Left kidney (tissue), 8 donors: ENCODE measurements at places on chromosomes 6 and 20.

DNA sequence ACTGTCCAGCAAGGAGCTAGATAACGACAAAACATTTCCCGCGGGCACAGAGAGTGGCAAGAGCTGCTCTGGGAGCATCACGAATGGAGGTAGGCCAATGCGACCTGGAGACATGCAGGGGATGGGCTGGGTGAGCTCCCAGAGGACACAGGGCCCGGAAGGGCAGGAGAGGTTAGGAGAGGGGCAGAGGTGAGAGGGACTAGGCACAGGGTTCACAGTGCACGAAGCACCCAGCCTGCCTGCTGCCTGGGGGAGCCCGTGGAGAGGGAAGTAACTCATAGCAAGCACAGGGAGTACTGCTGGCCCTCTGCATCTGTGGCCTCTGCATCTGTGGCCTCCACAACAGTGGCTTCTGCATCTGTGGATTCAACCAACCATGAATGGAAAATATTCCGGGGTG, 126.5 kb downstream of the HUS1B start:
- DNase-seq = no peak

GRCh38 chr6:166520905-166521834, 65.3 kb downstream of the RAMACL start:
- DNase-seq = no peak

DNA sequence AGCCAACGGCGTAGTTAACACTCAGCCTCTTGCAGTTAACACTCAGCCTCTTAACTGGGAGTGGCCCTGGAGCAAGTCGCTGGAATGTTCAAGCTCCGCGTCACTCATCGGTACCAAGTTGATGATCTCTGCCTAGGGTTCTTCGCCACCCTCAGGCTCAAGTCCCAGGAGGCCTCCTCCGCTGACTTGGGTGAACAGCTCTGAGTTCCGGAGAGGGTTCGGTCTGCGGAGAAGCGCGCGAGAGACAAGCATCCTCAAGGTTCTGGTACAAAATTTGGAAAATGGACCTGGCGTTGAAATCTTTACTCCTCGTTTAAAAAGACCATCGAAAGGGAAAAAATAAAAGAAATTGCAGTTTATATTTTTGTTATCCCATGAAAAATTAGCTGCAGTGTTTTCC, 876 bp upstream of the DSP start:
- no peak for DNase-seq

DNA sequence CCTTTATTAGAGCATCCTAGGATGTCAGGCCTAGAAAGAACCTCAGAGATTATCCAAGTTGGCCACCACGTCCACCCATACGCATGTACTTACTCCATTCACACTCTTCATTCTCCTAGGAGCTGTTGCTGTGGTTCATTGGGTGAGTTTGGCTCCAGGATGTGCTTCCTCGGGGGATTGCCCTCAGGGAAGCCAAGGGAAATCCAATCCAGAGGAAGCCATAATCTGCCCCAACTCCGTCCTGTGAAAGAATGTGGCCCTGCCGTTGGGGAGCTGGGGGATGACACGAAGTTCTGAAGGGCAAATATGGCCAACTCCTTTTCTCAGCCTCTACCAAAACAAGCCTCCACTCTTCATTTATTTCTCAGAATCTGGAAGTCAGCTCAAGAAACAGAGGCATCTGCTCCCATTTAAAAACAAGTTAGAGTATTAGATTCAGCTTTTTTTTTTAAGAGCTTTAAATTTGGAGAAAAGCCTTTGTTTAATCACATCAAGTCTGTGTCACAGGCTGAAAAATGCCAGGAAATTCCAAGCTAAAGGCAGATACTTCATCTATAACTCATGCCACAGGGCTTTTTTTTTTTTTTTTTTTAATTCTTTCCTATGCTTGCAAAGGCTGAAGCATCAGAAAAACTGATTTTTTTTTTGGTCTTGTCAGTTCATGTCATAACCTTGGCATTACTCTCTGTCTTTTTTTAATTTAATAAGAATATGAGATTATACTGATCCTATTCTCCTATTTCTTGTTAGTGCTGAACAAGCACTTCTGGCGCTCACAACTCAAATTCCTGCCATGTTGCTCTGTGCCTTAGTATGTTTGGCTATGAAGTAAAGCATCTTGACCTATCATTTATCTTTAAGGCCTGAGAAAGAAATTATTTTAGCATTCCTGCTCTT, 480.9 kb upstream of the MARCKS start:
- no peak for DNase-seq

DNA sequence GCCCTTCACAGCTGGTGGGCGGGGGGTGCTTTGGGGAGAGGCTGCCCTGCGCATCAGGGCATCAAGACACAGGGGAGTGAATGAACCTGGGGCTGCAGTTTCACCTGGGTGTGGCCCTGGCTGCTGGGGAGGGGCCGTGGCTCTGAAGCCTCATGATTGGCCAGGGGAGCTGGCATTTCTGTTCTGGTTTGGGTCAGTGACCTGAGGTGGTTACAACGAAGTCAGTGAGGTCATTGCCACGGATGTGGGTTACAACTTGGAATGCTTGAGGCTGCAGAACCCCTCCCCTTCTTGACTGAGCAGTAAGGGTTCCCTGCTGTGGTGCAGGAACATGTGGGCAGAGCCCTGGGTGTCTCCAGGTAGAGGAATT, 3.0 kb downstream of the TCEA2 start:
- DNase-seq = no peak

GRCh38 chr6:166786704-166787293, 159.7 kb upstream of the RPS6KA2 start:
- peak; percentile 67 for DNase-seq

GRCh38 chr6:106556368-106556960, 72.8 kb downstream of the RTN4IP1 start:
- DNase-seq = no peak

DNA sequence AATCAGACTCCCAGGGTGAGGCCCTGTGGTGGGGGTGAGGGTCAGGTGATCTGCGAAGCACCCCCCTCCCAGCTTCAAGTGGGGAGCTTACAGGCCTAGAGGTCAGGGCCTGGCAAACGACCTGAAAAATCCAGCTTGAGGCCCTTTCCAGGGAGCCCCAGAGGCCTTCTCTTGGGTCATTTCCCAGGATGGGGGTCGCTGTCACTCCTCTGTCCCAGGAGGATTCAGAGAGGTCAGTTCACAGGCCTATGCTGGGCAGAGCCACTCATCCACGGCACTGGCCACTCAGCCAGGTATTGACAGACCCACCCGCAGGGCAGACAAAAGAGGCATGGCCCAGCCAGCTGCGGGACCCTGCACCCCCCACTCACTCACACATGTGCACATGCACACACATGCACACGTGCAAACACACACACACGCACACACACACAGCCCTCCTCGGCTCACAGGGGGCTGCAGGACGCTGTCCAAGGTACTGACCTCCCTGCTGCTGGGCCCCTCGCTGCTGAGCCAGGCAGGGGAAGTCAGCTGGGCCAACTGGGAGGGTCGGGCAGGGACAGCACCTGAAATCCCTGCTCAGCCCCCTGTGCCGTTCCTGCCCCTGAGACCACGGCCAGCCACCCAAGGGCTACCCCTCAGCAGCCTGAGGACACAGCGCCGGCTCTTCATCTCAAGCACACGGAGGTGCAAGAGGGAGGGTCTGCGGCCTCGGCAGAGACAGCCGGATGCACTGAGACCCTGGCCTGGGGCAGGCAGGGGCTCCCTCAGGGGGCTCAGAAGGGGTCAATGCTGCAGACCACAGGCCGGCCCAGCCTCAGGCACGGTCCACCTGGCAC, 113.8 kb downstream of the TAF4 start:
- DNase-seq = peak; percentile 83

DNA sequence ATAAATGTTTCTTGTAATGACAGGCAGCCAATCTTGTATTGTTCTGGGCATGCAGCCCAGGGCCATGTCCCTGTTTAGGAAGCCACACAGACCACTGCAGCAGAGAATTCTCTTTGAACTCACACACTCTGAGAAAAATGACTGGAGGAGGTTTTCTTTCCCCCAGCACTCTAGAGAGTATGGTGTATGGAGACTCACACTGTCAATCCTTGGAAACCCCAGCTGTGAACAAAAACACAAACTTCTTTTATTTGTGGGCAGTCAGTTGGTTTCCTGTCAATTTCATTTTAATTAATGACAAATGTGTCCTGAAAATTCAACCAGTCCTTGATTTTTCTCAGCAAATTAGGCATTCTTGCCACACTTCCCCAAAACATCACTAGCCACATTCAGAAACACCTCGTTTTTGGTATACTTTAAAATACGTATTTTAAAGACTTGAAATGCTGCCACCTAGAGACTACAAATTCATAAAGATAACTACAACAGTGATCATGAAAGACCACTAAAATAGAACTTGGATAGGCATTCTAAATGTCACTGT, 52.9 kb upstream of the UFL1 start:
- no peak for DNase-seq

- DNase-seq = no peak
Observed at GRCh38 chr6:111880181-111880888, 7.1 kb upstream of the FYN start.

- DNase-seq = no peak
Observed at GRCh38 chr6:150380256-150380655, 11.4 kb downstream of the IYD start.

- DNase-seq = no peak
Observed at GRCh38 chr20:23061734-23062561, 12.5 kb upstream of the THBD start.

- DNase-seq = no peak
Observed at GRCh38 chr6:126720304-126720703, 380.4 kb downstream of the CENPW start.

DNA sequence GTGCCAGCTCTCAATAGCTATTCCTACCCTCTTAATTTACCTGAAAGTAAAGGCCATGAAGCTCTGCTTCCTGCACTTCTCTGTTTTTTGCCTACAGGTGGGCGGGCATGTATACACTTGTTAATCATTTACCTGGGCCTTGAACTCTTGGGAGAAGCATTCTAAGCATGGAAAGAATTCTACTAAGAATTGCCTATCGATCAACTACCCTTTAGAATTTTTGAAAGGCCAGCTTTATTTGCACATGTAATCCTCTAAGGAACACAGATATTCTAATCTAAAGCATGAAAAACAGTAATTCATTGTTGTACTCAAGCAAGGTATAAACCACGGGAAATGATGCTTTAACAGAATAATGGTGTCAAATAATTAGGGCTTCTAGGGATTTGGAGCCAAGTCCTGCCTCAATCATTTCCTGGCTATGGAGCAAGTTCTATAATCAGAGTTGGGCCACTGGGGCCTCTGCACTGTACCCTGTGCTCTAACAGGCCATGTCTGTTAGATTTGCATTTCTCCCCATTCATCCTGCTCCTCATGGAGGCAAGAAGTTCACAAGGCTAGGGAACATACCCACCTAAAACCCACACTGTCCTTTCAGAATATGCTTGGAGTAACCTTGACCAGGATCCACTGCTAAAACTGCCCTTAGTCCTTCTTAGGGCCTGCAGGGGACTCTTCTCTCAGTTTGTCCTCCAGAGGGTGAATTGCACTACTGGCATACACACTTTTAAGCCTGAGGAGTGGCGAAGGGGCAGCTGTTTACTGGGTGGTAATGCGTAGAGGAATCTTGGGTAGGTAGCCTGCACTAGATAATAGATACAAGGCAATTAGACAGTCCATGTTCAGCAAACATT, 276.4 kb upstream of the JAG1 start:
- no peak for DNase-seq

- no peak for DNase-seq
Observed at GRCh38 chr6:15512721-15513120, 150.1 kb downstream of the DTNBP1 start.

- peak; percentile 95 for DNase-seq
Observed at GRCh38 chr6:30914076-30914853, at the start of gene VARS2. Gene VARS2, plus strand, starts transcription at chr6:30914238. Its CDS starts 599 bp downstream, at chr6:30914837.

- DNase-seq = no peak
Observed at GRCh38 chr6:156474507-156475120, 302.6 kb upstream of the ARID1B start.

GRCh38 chr6:842141-842540, 149.2 kb upstream of the EXOC2 start:
- DNase-seq = no peak

GRCh38 chr6:133549371-133549801, 308.2 kb downstream of the EYA4 start:
- DNase-seq = no peak

DNA sequence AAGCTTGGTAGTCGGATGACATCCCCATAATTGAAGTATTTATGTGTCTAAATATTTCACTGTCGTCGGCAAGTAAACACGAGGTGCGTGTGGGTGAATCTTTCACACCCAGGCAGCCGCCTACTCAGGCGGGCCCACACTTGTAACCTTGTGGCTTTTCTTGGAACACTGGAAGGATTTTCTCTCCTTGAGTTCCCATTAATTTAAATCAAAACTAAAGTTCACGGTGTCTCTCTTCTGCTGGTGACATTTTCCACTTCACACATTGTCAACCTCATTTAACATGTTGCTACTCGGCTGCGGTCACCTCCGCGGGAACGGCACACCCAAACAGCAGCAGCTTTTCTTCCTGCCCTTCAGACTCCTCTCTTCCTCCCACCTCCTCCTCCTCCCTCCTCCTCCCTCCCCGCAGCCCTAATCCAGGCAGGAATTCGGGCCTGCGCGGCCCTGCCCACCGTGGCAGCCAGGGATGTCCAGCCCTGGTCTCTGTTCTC, 336.6 kb downstream of the QKI start:
- no peak for DNase-seq
